ENCODE measurements at places on chromosomes 11 and 22. TPM values are rescaled to one million over a fixed set of nuclear protein-coding genes. Genes with fewer than 3 reads are reported as not detected.
A peak's percentile ranks its signal among the peaks of the same experiment; 100 is the strongest.

DNA sequence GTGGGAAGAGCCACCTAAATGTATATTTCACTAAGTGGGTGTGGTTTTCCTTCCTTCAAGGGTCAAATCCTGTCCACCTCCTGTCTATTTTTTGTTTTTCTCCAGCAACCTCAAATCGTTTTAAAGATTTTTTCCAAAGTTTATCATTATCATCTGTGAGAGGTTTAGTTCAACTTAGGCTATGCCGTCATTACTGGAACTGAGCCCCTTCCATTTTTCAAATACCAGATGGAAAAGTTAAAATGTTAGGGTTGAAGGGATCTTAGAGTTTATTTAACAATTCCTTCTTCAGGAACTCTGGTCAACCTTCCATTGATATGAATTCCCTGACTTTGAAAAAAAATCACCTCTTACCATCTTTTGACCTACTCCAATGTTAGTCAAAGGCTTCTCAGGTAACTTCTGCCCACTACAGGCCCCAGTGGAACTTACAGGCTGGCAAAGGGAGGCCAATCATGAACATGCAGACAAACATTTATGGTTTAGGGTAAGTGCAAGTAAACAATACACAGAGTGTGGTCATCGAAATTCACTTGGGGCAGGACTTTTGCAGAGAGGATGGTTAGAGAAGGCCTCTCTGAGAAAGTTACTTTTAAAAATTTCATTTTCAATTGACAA, 45.2 kb downstream of the SYN3 start:
- no peak for DNase-seq

GRCh38 chr11:116729501-116730240, 43.1 kb downstream of the BUD13 start:
- no peak for DNase-seq

DNA sequence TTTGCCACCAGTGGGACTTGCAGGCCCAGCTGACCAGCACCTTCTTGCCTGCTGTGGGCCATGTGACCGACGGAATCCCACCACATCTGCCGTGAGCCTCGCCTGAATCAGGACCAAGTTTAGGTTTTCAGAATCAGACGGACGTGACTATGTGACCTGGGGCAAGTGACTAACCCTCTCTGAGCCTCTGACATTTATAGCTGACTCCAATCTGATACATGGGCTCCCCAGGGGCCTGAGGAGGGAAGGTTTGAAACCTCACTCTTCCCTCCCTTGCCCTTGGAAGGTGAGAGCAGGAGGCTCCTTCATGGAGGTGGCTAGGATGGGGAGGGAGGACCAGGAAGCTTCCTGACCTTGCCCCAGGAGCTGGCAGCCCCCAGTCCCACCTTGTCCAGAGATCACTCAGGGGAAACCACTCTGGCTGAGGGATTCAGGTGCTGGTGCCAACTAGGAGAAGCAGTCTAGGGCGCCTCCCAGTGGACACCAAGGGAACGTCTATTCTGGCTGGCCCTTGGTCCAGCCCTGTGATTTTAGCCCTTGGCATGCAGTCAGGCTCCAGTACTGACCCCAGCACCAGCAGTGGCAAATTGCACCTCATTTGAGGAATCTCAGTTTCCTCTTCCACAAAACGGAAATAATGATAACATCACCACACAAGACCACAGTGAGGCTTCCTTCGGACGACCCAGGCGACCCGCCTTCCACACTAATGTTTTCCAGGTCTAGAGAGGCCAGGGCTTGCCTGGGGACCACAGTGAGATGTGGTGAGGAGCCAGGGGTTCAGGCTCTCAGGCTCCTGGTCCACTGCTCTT, 47.2 kb upstream of the SYT7 start:
- peak; percentile 18 for DNase-seq

GRCh38 chr11:78978831-78979230, 404.2 kb upstream of the NARS2 start:
- DNase-seq = no peak

- no peak for DNase-seq
Measured at GRCh38 chr11:47410370-47411264, 2.2 kb downstream of the SLC39A13 start.

DNA sequence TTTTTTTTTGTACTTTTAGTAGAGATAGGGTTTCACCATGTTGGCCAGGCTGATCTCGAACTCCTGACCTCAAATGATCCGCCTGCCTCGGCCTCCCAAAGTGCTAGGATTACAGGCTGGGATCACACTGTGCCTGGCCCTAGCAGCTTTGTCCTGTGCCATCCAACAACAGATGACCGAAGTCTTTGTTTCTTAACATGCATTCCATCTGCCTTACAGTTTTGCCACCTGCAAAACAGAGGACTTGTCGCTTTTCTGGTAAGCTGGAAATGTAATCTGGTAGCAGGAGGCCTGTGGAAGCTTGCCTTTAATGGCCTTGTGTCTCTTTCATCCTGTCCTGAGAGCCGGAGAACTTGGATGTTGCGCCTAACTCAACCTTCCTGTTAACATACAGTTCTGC, 58.7 kb upstream of the PPP6R3 start:
- no peak for DNase-seq

- no peak for DNase-seq
Measured at GRCh38 chr11:45216031-45216430, 69.6 kb downstream of the PRDM11 start.

GRCh38 chr11:123822032-123822431, 15.9 kb upstream of the OR6M1 start:
- DNase-seq = no peak

DNA sequence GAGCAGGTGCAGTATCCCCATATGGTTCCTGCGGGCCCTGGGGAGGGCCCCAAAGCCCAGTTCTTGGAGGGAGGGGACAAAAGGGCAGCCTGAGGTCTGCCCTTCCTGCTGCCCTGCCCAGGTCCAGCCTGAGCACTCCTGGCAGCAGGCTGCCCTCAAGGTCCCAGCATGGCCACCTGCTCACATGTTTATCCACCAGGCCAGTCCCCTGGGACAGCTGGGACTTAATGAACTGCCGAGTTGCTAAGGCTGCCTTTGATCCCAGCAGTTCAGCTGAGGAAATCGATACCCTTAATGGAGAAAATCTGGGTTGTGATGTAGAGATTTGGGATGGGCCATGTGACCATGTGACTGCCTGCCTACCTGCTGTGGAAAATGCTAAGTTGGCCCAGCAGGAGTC, 146.2 kb downstream of the TRIM29 start:
- no peak for DNase-seq

DNA sequence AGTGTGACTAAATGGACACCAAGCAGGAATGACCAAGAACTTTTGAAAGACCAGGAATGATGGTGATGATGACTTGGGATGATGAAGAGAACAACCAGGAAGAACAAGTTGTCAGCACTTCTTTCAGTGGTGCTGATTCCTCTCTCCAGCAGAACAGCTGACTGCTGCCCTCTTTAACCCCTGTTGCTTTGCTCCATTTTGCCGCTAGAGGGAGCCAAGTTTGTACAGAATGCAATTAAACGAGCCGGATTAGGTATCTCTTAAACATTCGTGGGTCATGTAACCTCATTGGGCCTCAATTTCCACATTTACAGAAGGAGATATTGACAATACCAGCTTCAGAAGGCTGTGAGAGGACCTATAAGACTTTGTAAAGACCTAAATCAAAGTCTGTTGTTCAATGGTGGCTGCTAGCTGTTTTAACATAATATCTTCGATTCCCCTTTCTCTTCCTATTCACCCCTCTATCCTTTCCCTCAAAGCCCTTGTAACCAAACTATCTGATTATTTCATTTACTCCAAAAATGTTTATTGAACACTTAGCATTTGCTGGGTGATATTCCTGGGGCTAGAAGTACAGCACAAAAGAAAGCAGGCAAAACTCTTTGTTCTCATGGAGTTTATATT, 1.9 kb downstream of the OR4S1 start:
- DNase-seq = peak; percentile 36

- DNase-seq = no peak
Measured at GRCh38 chr11:70333261-70333660, 62.8 kb downstream of the PPFIA1 start.

TENM4 gene
- total RNA-seq = 7.3 TPM

CHST1 gene
- 42.1 TPM for total RNA-seq

TMPRSS13 gene
- 0.06 TPM for total RNA-seq

OR51E2 gene
- total RNA-seq = 0.06 TPM
